ENCODE measurements at places on chromosomes 12 and 14.

GRCh38 chr12:50185301-50185895, 18.2 kb upstream of the CERS5 start:
- no peak for DNase-seq

- DNase-seq = no peak
Measured at GRCh38 chr12:132511516-132512196, 21.7 kb downstream of the FBRSL1 start.

DNA sequence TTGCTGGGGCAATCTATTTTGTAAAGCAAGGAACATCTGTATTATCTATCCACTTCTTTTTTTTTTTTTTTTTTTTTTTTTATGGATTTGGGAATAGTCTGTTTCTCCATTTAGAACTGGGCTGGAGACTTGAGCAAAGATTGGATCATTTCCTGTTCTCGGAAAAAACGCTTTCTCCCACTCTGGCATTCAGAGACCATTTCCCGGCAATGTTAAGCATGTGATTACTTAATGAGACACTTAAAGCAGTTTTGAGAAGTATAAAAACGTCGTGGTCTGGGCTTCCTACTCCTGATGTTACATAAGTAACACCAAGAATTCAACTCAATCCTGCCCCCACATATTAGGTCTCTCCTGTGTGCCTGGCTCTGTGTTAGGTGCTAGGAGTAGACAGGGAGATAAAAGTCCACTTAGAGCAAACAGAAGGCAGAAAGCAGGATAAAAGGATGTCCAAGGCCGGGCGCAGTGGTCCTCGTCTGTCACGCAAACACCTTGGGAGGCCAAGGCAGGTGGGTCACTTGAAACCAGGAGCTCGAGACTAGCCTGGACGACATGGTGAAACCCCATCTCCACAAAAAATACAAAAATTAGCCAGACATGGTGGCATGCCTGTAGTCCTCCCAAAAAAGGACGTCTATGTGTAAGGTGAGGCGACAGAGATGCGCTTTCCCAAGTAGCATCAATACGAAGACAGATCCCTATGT, 152.1 kb upstream of the GSC start:
- DNase-seq = no peak

- DNase-seq = no peak
Measured at GRCh38 chr12:53960187-53961024, 5.7 kb downstream of the HOXC12 start.

GRCh38 chr14:60102389-60102788, 10.7 kb downstream of the PCNX4 start:
- DNase-seq = no peak

DNA sequence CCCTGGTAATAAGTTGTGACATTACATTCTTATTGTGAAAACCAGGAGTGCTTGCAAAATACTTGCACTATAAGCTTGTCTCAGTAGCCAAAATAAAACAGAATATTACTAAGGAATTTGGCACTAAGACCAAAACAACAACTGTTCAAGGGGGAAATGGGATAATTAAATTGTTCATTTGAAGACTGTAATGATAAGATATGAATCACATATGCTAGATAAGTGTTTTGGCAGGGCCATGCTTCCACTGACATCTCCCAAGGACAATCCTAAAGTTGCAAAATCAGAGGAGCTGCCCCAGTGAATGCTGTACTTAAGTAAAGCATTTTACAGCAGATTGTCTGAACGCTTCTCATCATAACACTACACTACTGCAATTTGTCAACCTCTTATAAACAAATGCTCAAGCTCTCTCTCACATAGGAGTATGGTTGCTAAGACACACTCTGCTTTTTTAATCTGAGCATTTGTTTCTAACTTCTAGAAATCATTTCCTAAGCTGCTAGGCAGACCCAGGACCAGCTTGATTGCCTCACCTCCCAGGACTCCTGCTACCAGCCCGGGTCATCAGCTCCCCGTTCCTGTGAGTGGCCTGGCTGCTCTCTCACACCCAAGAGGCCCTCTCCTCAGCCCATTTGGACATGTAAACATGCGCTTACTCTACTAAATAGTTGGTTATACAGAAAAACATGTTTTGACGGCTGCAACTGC, 191.5 kb downstream of the PAX9 start:
- DNase-seq = no peak

GRCh38 chr14:105877645-105878044, 351.3 kb downstream of the TMEM121 start:
- no peak for DNase-seq

All from CD4-positive, alpha-beta T cell treated with Interleukin-15 for 4 hours (primary cell).